ENCODE measurements at places on chromosomes 1 and 21.

GRCh38 chr1:9753121-9753531 lies 70.6 kb downstream of the CLSTN1 start:
- DNase-seq, result no peak

GRCh38 chr1:52576074-52576473 lies 23.2 kb upstream of the TUT4 start:
- DNase-seq, result no peak

DNA sequence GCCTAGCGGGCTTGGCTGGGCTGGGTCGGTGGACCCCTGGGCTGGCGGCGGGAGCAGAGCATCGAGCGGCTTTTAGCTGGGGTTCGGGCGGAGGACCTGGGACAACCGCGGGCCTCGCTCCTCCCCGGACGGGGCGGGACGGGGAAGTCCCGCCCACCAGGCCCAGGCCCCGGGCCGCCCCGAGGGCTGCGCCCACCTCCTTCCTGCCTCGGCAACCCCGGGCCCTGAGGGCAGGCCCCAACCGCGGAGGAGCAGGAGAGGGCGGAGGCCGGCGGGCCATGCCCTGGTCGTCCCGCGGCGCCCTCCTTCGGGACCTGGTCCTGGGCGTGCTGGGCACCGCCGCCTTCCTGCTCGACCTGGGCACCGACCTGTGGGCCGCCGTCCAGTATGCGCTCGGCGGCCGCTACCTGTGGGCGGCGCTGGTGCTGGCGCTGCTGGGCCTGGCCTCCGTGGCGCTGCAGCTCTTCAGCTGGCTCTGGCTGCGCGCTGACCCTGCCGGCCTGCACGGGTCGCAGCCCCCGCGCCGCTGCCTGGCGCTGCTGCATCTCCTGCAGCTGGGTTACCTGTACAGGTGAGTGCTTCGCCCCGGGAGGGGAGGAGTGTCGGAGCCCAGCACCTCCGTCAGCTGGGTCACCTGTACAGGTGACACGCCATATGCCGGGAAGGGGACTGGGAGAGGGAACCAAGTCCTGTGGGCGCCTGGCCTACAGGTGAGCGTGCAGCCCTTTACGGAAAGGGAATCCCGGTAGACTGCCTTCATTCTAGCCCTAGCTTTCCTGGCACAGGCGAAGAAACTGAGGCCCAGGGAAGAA lies at the start of gene XKR8:
Gene XKR8, plus strand, starts transcription at position 182 of the 812 bp plus-strand sequence. Its CDS starts 97 bp downstream, at position 279.
- peak; percentile 74 for DNase-seq

GRCh38 chr1:72432645-72433267 lies 150.4 kb upstream of the NEGR1 start:
- DNase-seq, result no peak

DNA sequence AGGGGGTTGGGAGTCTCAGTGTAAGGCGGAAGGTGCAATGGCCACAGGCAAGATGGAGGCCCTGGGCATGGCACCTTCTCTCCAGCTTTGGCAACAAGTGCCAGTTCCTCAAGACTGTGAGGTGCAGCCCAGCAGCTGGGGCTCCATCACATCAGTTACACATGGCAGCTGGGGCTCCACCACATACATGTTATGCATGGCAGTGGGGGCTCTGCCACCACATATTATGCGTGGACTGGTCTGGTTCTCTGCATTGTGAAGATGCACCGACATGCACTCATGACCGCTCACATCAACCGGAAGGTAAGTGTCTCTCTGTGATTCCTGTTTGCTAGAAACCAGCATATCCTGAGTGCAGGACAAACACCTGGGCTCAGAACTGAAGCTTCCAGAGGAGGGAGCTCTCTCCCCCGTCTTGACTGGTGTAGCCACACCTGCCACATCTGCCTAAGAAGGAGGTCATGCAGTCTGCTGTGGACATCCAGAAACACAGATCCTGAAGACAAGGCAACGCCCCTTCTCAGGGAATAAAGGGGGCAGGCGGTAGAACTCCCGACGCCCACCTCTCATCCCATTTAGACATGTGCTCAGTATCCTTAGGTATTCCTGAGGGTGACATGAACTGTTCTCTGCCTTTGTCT lies 104.1 kb upstream of the TMPRSS2 start:
- DNase-seq, result no peak

DNA sequence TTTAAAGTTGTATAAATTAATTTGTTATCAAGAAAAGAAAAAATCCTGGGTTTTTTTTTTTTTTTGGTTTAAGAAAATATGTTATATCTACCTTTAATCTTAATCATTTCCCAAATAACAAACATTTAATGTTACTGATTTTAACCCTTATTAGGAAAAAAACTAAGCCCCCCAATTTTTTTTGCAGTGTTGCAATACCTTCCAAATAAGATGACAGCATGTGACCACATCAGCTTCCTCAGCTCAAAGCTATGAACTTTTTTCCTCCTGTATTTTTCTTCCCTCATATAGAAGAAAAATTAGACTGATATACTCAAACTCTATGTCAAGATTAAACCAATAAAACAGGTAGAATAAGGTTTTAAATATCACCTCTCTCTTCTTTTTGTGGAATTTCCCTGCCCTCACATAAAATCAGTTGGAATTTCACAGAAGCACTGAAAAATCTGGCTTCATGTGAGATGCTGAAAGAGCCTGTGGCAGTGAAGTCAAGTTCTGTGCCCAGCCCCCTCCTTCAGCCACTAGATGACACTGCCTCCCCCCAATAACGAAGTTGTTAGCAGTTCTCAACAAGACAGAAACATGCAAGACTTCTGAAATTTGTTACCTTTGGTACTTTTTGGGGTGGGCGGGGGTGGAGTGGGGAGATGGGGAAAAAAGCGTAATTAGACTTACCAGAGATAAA lies 9.6 kb upstream of the SMYD2 start:
- DNase-seq, result no peak

- no peak for DNase-seq
Measured at GRCh38 chr1:102655034-102655433, 453.3 kb downstream of the COL11A1 start.

DNA sequence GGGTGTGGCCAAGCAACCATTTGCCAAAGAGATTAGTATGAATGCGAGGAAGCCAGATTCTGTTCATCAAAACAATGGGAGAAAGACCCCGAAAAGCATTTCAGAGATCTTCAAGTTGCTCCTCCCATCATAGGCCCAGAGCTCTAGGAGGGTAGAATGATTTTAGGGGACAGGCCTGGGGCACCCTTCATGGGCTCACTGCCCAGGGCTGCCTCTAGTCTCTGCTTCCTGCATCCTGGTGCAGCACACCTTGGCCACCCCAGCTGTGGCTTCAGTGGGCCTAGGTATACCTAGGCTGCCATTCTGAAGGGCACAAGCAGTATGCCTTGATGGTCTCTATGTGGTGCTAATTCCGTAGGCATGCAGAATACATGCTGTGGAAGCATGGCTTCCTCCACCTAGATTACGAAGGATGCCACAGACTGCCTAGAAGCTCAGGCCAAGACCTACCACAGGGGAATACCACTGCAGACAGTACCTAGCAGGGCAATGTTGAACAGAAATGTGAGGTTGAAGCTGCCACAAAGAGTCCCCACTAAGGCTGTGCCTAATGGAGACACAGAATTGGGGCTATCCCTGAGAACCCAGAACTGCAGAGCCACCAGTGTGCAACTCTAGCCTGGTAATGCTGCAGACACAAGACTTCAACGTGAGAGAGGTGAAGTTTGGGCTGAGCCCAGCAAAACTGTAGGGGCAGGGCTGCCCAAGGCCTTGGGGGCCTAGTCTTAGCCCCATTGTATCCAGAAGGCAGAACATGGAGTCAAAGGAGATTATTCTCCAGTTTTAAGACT lies 158.8 kb downstream of the CLIC6 start:
- DNase-seq, result no peak

GRCh38 chr1:154742606-154743005 lies 127.5 kb downstream of the KCNN3 start:
- DNase-seq, result no peak

DNA sequence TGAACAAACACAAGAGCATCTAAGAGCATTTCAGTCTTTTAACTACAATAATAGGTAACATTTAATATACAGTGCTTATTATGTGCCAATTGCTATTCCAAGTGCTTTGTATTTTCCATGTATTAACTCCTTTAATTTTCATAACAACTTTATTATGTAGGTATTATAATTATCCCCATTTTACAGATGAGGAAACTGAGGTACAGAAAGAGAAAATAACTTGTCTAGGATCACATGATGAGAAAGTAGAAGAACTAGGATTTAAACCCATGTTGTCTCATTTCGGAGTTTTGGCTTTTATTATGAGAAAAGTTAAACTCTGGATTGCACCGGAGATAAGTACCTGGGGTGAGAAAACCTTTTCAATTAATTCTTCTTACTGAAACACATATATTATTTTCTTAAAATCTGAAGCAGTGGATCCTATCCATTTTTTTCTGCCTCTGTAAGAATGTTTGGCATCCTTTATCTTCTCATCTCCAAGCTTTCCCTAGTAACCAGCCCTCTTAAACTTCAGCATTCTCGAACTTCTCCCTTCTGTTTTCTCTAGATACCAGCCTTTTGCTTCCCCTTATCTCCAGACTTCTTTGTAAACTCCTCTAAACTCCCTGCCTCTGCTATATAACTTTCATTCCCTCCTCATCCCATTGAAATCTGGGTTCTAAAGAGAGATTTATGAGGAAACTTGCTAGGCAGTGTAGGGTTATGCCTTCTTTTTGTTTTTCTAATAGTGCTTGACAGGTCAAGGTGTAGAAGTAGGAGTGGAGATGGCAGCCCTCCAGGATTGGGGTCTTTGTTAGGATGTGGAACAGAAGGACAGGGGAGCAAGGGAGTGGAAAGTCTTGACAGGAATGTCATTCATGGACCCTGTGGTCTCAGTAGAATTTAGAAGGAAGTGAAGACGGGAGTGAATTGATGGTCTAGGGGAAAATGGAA lies 28.3 kb downstream of the POU2F1 start:
- no peak for DNase-seq

DNA sequence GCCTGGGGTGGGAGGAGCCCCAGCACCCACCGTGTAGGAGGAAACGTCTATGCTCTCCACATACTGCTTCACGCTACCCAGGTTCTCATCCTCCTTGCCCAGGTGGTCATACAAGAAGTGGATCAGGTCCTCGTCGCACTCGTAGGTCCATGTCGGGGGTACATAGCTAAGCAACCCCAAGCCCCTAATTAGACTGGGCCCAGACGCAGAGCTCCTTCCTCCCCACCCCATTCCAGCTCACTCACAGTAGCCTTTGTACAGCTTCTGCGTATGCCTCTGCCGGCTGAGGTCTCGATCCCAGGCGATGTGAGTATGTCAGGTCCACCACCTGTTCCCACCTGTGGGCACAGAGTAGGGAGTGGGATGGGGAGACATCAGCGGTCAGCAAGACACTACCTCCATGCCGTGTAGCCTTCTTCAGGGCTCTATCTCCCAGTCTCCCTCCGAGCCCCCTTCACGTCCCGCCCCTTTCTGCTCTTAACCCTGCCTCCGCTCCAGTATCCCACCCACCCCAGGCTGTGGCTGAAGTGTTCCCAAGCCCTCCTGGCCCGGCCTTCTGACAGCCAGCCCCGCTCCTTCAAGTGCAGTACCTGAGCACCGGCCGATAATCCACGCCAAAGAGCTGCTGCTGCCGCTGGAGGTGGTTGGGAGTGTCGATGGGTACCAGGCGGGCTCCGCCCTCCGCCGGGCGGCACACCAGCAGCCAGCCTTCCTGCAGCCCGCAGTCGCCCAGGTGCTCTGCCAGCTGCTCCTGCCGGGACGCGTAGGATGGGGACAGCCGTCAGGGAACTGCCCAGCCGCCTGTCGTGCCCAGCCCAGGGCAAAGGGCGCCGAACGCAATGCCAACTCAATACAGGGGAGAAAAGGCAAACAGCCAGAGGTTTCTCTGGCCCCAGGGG lies 919 bp downstream of the HECTD3 start:
- DNase-seq, result no peak

DNA sequence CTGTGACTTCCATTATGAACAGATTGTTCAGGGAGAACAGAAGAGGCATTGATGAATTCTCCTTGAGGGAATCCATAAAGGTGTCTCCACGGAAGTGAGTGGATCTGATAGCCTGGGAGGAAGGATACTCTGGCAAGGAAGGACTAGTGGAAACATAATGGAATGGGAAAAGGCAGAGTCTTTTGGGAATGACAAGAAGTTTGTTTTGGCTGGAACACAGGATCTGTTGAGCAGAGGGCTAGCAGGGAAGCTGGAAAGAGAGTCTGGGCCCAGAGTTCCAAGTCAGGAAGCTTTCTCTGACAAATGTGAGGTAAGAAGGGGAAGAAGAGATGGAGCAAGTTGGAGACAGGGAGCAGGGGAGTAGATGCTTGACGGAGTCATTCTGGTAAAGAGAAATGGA lies 8.1 kb downstream of the ADAMTS5 start:
- no peak for DNase-seq

DNA sequence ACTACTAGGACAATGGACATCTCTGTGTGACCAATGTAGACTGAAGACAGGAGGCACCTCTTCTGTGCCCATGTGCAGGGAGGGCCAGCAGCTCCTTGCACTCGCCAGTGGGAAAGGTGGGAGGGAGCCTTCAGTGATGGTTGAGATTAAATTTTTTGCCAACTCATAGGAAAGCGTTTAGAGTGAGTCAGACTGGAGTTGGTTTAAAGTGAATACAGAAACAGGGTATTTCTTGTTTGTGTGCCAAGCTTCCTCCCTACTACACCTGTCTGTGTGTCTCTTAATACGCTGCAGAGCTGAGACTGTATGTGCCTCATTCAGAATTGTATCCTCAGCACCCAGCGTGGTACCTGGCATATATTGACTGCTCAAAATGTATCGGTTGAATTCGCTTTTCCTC lies 13.5 kb upstream of the COL16A1 start:
- DNase-seq, result no peak

DNA sequence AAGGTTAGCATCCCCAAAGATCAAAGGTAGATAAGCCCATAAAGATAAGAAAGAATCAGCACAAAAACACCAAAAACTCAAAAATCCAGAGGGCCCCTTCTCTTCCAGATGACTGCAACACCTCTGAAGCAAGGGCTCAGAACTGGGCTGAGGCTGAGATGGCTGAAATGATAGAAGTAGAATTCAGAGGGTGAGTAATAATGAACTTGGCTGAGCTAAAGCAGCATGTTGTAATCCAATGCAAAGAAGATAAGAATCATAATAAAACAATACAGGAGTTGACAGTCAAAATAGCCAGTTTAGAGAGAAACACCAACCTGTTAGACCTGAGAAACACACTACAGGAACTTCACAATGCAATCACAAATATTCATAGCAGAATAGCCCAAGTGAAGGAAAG lies 406.9 kb upstream of the CXADR start:
- DNase-seq, result no peak

GRCh38 chr1:17335821-17336710 lies 28.1 kb downstream of the PADI4 start:
- DNase-seq, result peak; percentile 70

- DNase-seq, result no peak
Measured at GRCh38 chr1:206666031-206666561, 18.6 kb upstream of the MAPKAPK2 start.

- no peak for DNase-seq
Measured at GRCh38 chr1:171310661-171311087, 3.3 kb upstream of the FMO4 start.
